ENCODE measurements at places on chromosomes 3 and 15.

GRCh38 chr15:69237718-69238117 lies 61.0 kb upstream of the PAQR5 start:
- no peak overlapping the region for H3K27ac ChIP-seq
- no peak for DNase-seq
- no peaks in the 10 kb centered on the region for H3K27me3 ChIP-seq
- H3K4me1 ChIP-seq: no peaks in the 10 kb centered on the region

DNA sequence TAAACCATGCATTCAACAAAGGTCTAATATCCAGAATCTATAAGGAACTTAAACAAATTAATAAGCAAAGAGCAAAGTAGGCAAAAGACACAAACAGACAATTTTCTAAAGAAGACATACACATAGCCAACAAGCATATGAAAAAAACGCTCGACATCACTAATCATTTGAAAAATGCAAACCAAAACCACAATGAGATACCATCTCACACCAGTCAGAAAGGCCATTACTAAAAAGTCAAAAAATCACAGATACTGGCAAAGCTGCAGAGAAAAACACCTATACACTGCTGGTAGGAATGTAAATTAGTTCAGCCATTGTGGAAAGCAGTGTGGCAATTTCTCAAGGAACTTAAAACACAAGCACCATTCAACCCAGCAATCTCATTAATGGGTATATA lies 53.8 kb downstream of the FSIP1 start:
- no peak for DNase-seq
- H3K4me3 ChIP-seq: no peak overlapping the region
- no peak overlapping the region for H3K27ac ChIP-seq
- no peaks in the 10 kb centered on the region for H3K36me3 ChIP-seq

- no peak overlapping the region for H3K27ac ChIP-seq
- H3K27me3 ChIP-seq: peaks cover 13% of the 10 kb centered on the region
- H3K4me3 ChIP-seq: no peak overlapping the region
- H3K4me1 ChIP-seq: peaks cover 13% of the 10 kb centered on the region
- DNase-seq: no peak
- H3K36me3 ChIP-seq: no peaks in the 10 kb centered on the region
Observed at GRCh38 chr3:128971421-128972100, 22.3 kb downstream of the CFAP92 start.

DNA sequence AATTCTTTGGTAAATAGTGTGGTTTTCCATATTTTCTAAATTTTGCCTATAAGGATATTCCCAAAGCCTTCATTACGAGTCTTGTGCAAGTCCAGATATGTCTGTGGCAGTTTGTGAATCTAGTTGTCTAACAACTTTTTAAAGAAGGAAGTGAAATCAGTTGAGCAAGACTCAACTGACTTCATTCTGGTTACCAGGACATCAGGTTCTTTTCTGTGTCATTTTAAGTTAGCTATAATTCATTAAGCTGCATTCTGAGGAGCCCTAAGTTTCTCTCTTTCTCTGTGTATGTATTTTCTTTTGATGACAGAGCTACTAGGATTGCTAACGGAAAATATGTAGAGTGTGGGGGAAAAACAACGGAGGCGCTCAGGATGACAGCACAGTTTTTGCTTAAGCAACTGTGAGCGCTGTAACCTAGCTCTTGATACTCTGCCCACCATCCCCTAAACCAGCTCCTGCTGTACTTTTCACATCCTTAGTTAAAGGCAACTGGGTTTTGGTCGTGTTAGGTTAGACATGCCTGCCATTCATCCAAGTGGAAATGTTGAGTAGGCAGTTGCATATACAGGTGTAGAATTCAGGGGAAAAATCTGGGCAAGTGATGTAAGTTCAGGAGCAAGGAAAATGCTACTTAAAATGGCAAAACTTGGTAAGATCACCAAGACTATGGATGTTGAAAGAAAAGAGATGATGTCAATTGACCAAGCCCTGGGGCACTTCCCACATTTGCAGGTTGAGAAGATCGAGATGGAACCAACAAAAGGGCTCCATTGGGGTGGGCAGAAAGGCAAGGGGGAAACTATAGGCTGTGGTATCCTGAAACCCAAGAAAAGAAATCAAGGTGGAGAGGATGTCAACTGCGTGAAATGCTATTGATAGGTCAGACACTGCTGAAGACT lies 9.2 kb downstream of the MFSD1 start:
- peaks cover 23% of the 10 kb centered on the region for H3K4me1 ChIP-seq
- H3K36me3 ChIP-seq: peaks cover 43% of the 10 kb centered on the region
- no peaks in the 10 kb centered on the region for H3K27me3 ChIP-seq
- DNase-seq: no peak
- no peak overlapping the region for H3K4me3 ChIP-seq

DNA sequence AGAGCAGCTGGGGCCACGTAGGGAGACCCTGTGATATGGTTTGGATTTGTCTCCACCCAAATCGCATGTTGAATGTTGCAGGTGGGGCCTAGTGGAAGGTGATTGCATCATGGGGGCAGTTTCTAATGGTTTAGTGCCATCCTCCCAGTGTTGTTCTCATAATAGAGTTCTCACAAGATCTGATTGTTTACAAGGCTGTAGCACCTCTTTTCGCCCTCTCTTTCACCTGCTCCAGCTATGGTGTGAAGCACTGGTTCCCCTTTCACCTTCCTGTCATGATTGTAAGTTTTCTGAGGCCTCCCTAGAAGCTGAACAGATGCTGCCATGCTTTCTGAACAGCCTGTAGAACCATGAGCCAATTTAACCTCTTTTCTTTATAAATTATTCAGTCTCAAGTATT lies 198.9 kb upstream of the CBLB start:
- peaks cover 34% of the 10 kb centered on the region for H3K36me3 ChIP-seq
- DNase-seq: no peak
- H3K27ac ChIP-seq: no peak overlapping the region
- no peak overlapping the region for H3K4me3 ChIP-seq
- peaks cover 12% of the 10 kb centered on the region for H3K4me1 ChIP-seq

DNA sequence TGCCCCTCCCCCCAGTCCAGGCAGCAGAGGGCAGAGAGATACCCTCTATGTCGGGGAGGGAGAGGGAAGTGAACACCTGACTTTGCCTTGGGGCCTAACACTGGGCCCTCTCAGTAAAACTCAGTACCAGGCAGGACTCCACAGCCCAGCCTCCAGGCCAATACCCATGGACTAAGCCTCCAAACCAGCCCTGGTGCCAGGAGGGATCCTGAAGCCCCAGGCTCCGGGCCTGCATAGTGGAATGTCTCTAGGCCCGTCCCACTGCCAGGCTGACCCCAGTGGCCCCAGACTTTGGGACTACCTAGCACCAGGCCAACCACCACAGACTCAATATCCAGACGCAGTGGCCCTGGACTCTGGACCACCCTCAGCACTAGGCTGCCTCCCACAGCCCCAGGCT lies 46.6 kb downstream of the CRYGS start:
- H3K27me3 ChIP-seq: peaks cover 18% of the 10 kb centered on the region
- H3K27ac ChIP-seq: no peak overlapping the region
- peaks cover 2% of the 10 kb centered on the region for H3K4me1 ChIP-seq
- DNase-seq: no peak

- peaks cover 27% of the 10 kb centered on the region for H3K27me3 ChIP-seq
- H3K27ac ChIP-seq: no peak overlapping the region
- no peak overlapping the region for H3K4me3 ChIP-seq
- DNase-seq: no peak
Observed at GRCh38 chr3:134839990-134840389, 44.9 kb downstream of the EPHB1 start.

GRCh38 chr3:113695786-113696645 lies at the start of gene USF3:
Gene USF3 (minus strand): TSS chr3:113696642. CDS start chr3:113674878, 21,764 bp downstream.
- peak within 1 kb of the TSS; percentile 99 for H3K27ac ChIP-seq
- peak within 1 kb of the TSS; percentile 95 for H3K4me3 ChIP-seq
- peak; percentile 90 for DNase-seq

DNA sequence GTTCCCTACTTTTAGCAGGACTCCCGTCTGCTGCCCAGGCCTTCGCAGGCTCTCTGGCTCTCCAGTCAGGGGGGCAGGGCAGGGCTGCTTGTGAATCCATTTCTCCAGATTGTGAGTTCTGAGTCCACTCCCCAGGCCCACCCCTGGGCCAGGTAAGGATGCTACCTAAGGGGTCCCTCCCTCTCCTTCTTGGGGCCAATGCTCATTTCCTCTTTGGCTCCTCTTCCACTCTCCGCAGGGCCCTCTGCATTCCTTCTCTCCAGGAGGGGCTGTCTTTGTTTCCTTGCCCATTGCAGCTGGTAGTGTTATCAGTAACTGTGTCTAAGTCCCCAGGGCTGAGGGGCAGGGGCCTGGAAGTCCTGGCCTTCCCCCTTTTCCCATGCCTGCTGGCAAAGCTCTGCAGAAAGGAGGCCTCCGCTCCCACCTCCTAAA lies 13.0 kb upstream of the CACNA2D2 start:
- H3K4me3 ChIP-seq: no peak overlapping the region
- no peak overlapping the region for H3K27ac ChIP-seq
- H3K36me3 ChIP-seq: no peaks in the 10 kb centered on the region
- DNase-seq: no peak

- DNase-seq: no peak
- no peak overlapping the region for H3K4me3 ChIP-seq
- H3K36me3 ChIP-seq: no peaks in the 10 kb centered on the region
- peaks cover 19% of the 10 kb centered on the region for H3K27me3 ChIP-seq
Observed at GRCh38 chr3:12875857-12876836, 34.8 kb upstream of the RPL32 start.

DNA sequence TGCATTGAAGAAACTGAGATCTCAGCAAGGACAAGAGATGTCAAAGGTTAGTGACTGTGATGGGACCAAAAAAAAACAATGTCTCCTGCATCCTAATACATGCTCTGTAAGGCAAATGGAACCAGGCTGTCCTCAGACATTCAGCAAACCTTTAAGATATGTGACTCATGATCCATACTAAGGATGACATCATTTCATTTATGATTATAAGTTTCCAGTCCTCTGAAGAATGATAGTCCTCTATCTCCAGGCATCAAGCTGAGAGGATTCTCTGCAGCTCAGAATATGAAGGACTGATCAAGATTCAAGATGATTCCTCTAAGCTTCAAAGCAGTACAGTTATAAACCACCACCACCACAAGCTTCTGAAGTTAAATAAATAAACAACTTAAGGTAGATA lies 47.6 kb downstream of the SSR3 start:
- H3K4me1 ChIP-seq: peaks cover 11% of the 10 kb centered on the region
- no peak for DNase-seq
- no peak overlapping the region for H3K27ac ChIP-seq
- H3K4me3 ChIP-seq: no peak overlapping the region

DNA sequence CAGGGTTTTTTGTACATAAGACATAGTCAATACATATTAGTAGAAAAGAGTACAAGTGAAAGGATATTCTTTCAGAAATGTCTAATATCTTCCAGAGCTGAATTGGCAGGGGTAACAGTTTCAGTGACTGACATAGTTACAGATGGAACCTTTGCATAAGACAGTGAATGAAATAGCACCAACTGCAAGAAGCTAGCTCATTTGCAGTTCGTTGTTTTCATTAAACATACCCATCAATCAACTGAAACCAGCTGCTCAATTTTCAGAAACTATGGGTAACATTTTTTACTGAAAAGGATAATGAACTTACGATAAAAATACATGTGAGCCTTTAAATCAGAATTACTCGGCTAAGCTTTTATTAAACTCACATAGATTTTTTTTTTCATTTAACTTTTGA lies 93.9 kb upstream of the EPHA3 start:
- H3K4me3 ChIP-seq: no peak overlapping the region
- H3K4me1 ChIP-seq: no peaks in the 10 kb centered on the region
- H3K27ac ChIP-seq: no peak overlapping the region

GRCh38 chr3:97765336-97765735 lies 778 bp downstream of the ARL6 start:
- peaks cover 27% of the 10 kb centered on the region for H3K4me1 ChIP-seq
- H3K27ac ChIP-seq: no peak overlapping the region
- H3K4me3 ChIP-seq: peak overlapping the region; percentile 93
- H3K27me3 ChIP-seq: no peaks in the 10 kb centered on the region
- no peak for DNase-seq

DNA sequence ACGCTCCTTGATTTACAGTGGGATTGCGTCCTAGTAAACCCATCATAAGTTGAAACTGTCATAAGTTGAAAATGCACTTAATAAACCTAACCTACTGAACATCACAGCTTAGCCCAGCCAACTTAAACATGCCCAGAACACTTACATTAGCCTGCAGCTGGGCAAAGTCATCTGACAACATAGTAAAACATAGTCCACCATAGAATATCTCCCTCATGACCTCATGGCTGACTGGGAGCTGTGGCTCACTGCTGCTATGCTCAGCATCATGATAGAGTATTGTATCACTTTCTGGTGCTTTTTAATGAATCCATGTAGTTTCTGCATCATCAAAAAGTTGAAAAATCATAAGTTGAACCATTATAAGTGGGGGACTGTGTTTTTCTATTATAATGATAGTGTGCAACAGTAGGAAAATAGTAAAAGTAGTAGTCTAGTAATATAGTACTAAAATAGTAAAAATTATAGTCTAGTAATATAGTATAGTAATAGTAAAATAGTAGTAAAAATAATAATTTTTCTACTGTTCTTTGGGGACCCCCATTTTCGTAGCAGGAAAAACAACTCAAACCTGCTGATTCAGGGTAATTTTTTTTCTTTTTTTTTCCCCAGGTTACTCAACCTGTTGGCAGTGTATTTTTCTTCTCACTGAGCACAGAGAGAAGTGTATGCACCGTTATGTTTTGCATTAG lies 233.5 kb downstream of the MYRIP start:
- H3K4me3 ChIP-seq: no peak overlapping the region
- H3K27ac ChIP-seq: no peak overlapping the region
- H3K27me3 ChIP-seq: no peaks in the 10 kb centered on the region
- H3K36me3 ChIP-seq: no peaks in the 10 kb centered on the region
- no peaks in the 10 kb centered on the region for H3K4me1 ChIP-seq

GRCh38 chr3:50630877-50631276 lies 13.9 kb downstream of the MAPKAPK3 start:
- H3K4me1 ChIP-seq: peaks cover 82% of the 10 kb centered on the region
- no peak for DNase-seq
- H3K4me3 ChIP-seq: no peak overlapping the region
